ENCODE measurements at places on chromosomes 16 and 17. TPM values are rescaled to one million over a fixed set of nuclear protein-coding genes. Genes with fewer than 3 reads are reported as not detected.

The TSNAXIP1 gene
- total RNA-seq: 0.51 TPM

The TOP2A gene
- 65.5 TPM for total RNA-seq

The MYOCD gene
- total RNA-seq: 0.25 TPM

The TEX19 gene
- not detected for total RNA-seq

The ATP1B2 gene
- total RNA-seq: not detected

The CIBAR2 gene
- total RNA-seq: not detected

The ZNF19 gene
- 1.3 TPM for total RNA-seq

The PTX4 gene
- total RNA-seq: under 0.01 TPM

The FAM117A gene
- 8.2 TPM for total RNA-seq

The FBXW10B gene
- total RNA-seq: not detected

The VASN gene
- total RNA-seq: 0.39 TPM

The GDPD1 gene
- total RNA-seq: 1.1 TPM

The PDPK1 gene
- 12.8 TPM for total RNA-seq

The ARL6IP1 gene
- 503 TPM for total RNA-seq

The GLIS2 gene
- 0.39 TPM for total RNA-seq

The PAM16 gene
- total RNA-seq: 19.8 TPM

The C1QL1 gene
- total RNA-seq: 0.13 TPM

The CHMP1A gene
- total RNA-seq: 87.0 TPM

The PIK3R6 gene
- total RNA-seq: not detected

The PRSS36 gene
- 0.39 TPM for total RNA-seq

The HSF5 gene
- under 0.01 TPM for total RNA-seq

The SPNS3 gene
- total RNA-seq: 0.51 TPM

The REXO5 gene
- 2.9 TPM for total RNA-seq

The CA7 gene
- total RNA-seq: not detected

The ITPRIPL2 gene
- total RNA-seq: 21.8 TPM

The CCR7 gene
- under 0.01 TPM for total RNA-seq

The CEP112 gene
- 5.6 TPM for total RNA-seq

The CSH2 gene
- total RNA-seq: not detected

The TP53I13 gene
- total RNA-seq: 29.8 TPM

The TTYH2 gene
- total RNA-seq: 0.90 TPM

The MT1F gene
- total RNA-seq: 0.51 TPM

The CDH16 gene
- not detected for total RNA-seq

The ARL17A gene
- 2.1 TPM for total RNA-seq

The ATP6V0C gene
- total RNA-seq: 5.5 TPM
